ELF-1 (cell line): ENCODE measurements at places on chromosomes 7 and 10.

DNA sequence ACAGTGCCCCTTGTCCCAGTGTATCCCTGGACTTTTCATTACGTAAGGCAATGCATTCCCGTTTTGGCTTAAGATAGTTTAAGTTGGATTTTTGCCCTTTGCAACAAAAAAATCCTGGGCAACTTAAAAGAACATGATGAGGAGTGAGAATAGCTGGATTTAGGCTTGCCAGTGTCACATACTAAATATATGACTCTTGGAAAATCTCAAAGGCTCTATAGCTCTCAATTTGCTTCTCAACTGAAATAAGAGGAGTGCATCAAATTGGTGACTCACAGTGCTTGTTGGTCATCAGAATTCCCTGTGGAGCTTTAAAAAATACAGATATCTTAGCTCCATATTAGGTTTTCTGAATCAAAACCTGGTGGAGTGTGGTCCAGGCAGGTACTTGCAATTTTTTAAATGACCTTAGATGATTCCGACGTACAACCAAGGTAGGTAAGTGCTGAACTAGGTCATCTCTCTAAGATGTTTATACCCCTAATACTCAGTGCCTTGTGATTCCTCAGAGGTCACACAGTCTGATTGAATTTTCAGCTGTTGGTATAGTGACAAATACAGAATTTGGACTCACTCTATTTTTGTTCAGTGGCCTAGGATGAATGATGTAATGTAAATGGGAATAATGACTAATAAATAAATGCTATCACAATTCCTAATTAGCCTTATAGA, 33.9 kb upstream of the ORC5 start:
- DNase-seq, result no peak

GRCh38 chr10:108323274-108323798, 1158.8 kb upstream of the SORCS1 start:
- DNase-seq, result peak; percentile 74

- DNase-seq, result no peak
These were observed 47.0 kb downstream of the MAD1L1 start for GRCh38 chr7:2185715-2186114.

GRCh38 chr7:131723926-131724325, 167.5 kb upstream of the PODXL start:
- peak; percentile 71 for DNase-seq

- no peak for DNase-seq
These were observed 113.2 kb upstream of the ANKRD1 start for GRCh38 chr10:91034042-91034441.

GRCh38 chr7:37323966-37324365, 124.7 kb downstream of the ELMO1 start:
- DNase-seq, result no peak

GRCh38 chr10:126877390-126877789, 27.8 kb upstream of the DOCK1 start:
- DNase-seq, result no peak
